Stomach (tissue), 19 donors: ENCODE measurements at places on chromosomes 7 and 10. TPM values are rescaled to one million over a fixed set of nuclear protein-coding genes. Genes with fewer than 3 reads are reported as not detected.
A peak's percentile ranks its signal among the peaks of the same experiment; 100 is the strongest.

Gene CPED1
- 57.1 TPM for total RNA-seq

Gene HABP2
- not detected for total RNA-seq

Gene GFRA1
- 0.29 TPM for total RNA-seq

Gene COL1A2
- 3,975 TPM for total RNA-seq

Gene CPVL
- 22.8 TPM for total RNA-seq

Gene INMT
- total RNA-seq: 6.4 TPM

Gene LRIT1
- not detected for total RNA-seq

Gene NXPH1
- total RNA-seq: 0.37 TPM

Gene PSD
- 74.7 TPM for total RNA-seq

Gene DAGLB
- total RNA-seq: 23.7 TPM

Gene OR2A1
- total RNA-seq: not detected

Gene HUS1
- total RNA-seq: 23.2 TPM

Gene SFR1
- total RNA-seq: 8.8 TPM

Gene TUBAL3
- total RNA-seq: 1.7 TPM

Gene UPK3B
- 2.0 TPM for total RNA-seq

Gene MACROH2A2
- 19.3 TPM for total RNA-seq

Gene SEMA3D
- 2.6 TPM for total RNA-seq

Gene SLC18A3
- total RNA-seq: 0.73 TPM

Gene TAS2R41
- not detected for total RNA-seq

GRCh38 chr10:74585231-74586087 lies 240.9 kb upstream of the KAT6B start:
- peak; percentile 50 for DNase-seq

DNA sequence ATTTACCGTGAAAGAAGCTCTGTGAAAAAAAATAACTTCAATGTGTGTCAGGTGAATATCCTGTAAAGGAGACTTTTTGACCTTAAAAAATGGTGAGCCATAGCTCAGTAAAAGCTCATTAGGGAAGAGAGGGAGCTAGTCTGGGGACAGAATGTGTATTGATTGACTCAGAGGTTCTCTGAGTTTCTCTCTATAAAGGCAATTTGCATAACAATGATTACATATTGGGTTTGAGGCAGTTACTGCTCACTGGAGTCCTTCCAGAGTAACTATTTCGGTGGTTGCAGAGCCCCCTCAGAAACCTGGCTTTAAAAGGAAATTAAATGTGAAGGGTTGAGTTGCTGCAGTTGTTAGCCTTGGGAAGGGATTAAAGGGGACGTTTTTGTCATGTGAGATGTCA lies 181.6 kb downstream of the GALNT17 start:
- no peak for DNase-seq

- DNase-seq: no peak
Observed at GRCh38 chr10:95795602-95796001, 39.6 kb downstream of the ENTPD1 start.

DNA sequence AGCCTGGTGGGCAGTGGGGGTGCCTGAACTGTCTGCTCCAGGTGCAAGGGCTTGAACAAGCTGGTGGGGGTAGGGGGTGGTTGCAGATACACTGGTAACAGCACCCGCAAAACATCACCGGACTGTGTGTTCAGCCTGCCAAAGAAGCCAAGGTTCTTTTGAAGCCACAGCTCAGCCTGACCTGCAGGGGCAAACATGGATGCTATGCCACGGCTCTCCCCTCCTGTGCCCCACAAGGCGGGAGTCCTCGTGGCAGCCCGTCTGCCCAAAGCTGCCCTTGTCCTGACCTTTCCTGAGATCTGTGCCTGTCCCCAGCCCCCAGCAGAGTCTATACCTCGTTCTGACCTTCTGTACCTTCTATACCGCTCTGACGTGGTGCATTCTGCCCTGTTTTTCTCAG lies 285.7 kb downstream of the GLRX3 start:
- DNase-seq: no peak

GRCh38 chr7:92563345-92563744 lies 26.8 kb downstream of the FAM133B start:
- no peak for DNase-seq

DNA sequence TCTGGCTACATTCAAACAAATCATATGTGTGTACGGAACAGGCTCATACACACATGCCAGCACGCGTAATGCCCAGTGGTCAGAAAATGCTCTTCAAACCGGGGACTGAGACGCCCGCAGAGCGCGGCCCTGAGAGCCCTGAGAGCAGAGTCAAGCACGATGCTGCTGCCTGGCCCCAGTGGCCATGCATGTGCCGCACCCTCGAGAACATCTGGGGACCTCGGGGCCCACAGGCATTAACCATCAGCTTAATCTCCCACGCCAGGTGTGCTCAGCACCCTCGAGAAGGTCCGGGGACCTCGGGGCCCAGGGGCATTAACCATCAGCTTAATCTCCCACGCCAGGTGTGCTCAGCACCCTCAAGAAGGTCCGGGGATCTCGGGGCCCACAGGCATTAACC lies 163.1 kb downstream of the PTPRN2 start:
- no peak for DNase-seq

DNA sequence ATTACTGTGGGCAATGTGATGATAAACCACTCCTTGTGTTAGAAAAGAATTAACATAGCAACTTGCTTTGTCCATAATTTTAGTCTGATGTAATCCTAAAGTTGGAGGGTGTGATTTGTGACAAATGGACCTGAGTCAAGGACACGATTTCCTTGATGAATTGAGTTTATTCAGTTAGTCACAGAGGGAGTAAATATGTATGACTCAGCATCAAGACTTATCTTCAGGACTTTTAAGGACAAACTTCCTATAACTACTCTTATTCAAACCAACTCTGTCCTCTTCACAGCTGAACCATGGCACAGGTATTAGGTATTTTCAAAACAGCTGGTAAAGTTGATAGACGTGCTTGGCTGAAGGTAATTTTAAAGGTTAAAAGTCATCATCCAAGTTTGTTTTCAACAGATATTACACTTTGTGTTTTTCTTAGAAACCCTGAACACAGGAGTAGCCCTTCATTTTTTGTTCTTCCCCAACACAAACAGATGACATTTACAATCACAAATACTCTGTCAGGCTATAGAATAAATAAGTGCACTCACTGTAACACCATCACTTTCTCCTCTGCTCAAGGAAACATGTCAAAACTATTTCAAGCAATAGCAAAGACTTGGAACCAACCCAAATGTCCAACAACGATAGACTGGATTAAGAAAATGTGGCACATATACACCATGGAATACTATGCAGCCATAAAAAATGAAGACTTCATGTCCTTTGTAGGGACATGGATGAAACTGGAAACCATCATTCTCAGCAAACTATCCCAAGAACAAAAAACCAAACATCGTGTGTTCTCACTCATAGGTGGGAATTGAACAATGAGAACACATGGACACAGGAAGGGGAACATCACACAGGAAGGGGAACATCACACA lies 54.5 kb downstream of the COA1 start:
- DNase-seq: peak; percentile 81

GRCh38 chr7:154789404-154789803 lies 213.5 kb downstream of the PAXIP1 start:
- DNase-seq: no peak

GRCh38 chr7:131506597-131506996 lies 49.8 kb downstream of the PODXL start:
- DNase-seq: no peak

DNA sequence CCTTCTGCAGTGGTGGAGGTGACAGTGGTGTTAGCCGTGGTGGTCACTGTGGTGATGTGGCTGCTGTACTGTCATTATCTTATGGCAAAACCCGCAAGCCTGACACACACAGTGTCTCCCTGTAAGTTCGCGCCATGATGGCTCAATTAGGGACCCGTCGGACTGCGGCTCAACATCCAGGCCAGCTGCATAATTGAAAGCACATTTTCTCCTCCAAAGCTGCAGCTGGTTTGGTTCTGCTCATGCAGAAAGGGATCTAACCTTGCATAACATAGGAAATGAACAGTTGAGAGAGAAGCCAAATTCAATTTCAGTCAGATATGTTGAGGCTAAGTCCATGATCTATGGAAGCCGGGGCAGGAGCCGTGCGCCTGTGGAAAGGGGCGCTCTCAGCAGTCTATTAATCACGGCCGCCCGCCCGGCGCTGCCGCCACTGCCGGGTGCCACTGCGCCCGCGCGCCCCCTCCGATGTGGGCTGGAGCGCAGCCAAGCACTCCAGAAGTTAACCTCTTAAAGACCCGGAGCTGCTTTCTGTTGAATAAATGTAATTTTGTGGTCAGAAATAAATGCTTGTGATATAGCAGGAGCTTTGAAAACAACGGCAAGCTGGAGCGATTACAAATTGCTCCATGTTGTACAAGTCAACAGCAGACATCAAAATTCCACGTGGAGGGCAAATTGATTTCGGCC lies 227.7 kb downstream of the CUX1 start:
- peak; percentile 87 for DNase-seq

DNA sequence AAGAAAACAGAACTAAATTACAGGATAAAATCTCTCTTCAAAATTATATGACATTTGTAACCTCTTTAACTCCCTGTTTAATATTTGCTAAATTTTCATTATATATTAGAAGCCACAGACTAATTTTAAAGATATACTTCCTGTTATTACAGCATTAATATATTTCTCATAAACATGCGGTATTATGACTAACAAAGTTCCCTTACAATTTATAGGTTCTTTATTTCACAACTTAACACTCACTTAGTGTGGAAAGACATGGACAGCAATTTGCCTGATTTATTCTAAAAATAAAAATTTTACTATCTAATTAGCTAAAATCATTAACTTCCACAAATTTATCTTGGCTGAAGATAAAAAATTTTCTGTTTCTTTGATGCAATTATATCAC lies 29.0 kb downstream of the CTNNA3 start:
- no peak for DNase-seq

GRCh38 chr7:49885593-49886285 lies 112.3 kb downstream of the VWC2 start:
- DNase-seq: no peak

- peak; percentile 78 for DNase-seq
Observed at GRCh38 chr7:117212969-117213877, 109.6 kb downstream of the WNT2 start.

DNA sequence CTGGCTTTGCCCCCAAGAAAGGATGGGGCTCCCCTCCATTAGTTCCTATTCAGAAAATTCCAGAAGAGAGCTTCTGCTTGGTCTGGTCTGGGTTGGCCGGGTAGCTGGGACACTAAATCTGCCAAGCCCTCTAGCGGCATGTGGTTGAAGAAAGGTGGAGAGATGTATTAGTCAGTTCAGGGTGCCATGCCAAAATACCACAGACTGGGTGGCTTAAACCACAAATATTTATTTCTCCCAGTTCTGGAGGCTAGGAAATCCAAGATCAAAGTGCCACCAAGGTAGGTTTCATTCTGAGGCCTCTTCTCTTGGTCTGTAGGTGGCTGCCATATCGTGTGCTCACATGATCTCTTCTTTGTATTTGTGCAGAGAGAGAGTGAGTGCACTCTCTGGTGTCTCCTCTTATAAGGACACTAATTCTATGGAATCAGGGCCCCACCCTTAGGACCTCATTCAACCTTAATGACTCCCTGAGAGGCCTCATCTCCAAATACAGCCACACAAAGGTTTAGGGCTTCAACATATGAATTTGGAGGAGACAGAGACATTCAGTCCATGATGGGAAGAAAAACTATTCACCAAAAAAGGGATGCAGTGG lies 38.7 kb upstream of the MTPAP start:
- DNase-seq: no peak

DNA sequence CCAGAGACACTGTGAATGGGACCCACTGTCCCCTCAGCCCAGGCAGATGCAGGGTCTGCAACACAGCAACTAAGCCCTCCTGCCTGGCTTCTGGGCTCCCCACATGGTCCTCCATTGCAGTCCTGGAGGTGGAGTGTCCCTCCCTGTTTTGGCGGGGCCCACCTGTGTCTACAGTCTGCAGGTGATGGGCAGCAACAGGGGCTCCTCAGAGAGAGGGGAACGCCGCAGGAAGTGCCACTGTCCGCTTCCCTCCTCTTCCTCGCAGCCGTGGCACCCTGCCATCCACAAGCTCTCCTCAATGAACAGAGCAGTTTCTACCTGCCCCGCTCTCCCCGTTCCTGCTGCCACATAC lies 9.3 kb downstream of the CAMK2G start:
- no peak for DNase-seq

GRCh38 chr10:59098831-59099452 lies 77.5 kb upstream of the PHYHIPL start:
- DNase-seq: no peak

DNA sequence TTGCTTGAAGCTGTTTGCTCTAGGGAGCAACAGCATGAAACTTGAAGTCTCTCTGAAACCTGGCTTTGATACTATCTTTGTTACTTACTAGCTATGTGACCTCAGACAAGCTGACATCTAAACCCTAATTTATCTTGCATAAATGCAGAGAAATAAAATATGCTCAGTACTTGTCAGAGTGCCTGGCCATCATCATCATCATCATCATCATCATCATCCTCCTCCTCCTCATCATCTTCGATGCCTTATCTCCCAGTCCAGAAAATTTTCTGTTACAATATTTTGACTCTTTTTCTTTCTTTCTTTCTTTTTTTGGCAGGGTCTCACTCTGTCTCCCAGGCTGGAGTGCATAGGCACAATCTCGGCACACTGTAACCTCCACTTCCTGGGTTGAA lies 34.8 kb upstream of the TAX1BP1 start:
- no peak for DNase-seq

DNA sequence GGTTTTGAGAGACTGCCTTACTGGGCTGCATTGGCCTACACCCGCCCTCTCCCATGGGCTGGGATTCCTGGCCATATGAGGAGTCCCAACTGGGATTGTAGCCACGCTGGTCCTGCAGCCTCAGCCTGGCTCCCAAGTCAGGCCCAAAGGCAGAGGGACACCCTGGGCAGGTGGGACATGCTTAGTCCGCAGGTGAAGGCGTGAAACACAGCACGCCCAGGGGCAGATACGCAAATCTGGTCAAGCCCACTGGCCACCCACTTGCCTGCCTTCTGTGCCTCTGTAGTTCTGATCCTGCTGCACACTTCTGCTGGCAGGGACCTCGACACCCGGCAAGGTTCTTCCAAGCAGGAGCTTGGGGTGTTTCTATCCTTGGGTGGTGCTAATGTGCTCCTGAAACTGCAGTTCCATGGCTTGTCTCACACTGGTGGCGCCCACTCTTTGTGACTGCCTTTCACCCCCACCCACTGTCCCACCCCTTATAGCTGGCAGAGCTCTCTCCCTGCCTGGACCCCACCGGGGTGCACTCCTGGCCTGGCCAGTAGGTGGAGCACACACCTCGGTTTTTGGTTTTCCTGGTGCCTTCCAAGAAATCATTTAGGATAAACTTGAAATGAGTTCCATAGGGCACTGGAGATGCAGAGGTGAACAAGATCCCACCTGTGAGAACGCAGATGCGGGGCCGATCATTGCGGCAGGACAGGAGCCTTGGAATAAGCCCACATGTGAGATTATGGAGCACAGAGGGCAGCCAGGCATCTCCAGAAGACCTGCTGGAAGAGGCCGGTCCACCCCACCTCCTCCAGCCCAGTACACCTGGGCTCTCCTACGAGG lies 47.9 kb downstream of the MKI67 start:
- no peak for DNase-seq

- no peak for DNase-seq
Observed at GRCh38 chr7:84664626-84665025, 470.0 kb upstream of the SEMA3A start.

GRCh38 chr7:150374472-150374871 lies 4.7 kb upstream of the ZNF775 start:
- no peak for DNase-seq
